Activated T-cell treated with anti-CD3 and anti-CD28 coated beads, Interleukin-2, amount 50 U/mL, for 24 hours (primary cell): ENCODE measurements at places on chromosomes 5 and 9.

DNA sequence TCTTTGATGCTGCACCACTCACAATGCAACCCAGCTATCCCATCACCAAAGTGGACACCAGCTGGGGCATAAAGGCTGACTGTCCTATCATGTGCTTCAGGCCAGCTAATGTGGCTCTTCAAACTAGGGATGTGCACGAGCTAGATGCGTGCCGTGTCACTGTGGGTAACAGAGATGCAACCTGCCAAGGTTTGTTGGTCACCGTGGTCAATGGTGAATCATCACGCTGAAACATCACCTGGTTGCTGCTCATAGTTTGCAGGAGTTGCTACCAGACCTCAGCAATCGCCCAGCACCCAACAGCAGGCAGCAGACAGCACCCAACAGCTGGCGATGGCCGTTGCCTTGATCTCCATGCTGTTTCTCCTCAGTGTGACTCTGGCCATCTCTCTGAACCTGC lies 2.1 kb upstream of the PCDHGA1 start:
- DNase-seq: no peak
- no peak overlapping the region for H3K27ac ChIP-seq
- peaks cover 6% of the 10 kb centered on the region for H3K4me1 ChIP-seq
- peaks cover 65% of the 10 kb centered on the region for H3K27me3 ChIP-seq
- no peak overlapping the region for H3K4me3 ChIP-seq

DNA sequence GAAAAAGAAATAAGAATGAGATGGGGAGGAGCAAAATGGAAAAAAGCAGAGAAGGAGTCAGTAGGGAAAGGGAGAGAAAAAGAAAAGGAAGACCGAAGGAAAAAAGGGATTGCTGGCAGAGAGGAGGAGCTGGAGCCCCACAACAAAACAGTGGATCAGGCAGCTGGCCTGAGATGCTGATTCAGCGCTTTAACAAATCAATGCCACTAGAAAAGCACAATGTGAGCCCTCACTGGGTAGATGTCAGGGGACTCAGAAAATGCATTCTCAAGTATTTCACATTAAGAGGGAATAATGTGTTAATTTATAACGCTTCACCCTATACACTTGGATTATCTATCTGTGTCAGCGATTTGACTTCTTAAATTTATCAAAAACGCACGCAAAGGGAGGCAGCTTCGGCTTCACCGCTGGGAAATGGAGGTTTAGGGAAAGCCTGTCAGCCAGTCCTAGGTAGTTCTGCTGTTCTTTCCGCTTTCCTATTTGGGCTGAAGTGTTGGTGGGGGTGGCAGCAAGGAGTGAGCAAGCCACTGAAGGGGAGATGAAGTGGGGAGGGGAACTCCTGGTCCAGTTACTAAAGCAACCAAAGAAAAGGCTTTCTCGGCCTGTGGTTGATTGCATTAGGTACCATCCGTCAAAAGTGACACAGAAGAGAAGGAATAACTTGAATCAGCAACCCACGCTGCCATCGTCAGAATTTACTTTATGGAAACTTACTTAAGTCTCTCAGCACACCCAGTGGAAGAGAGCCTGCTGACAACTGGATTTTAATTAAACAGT lies 161.6 kb downstream of the BNC2 start:
- no peak for DNase-seq
- H3K4me1 ChIP-seq: no peaks in the 10 kb centered on the region
- no peak overlapping the region for H3K4me3 ChIP-seq
- no peaks in the 10 kb centered on the region for H3K36me3 ChIP-seq

DNA sequence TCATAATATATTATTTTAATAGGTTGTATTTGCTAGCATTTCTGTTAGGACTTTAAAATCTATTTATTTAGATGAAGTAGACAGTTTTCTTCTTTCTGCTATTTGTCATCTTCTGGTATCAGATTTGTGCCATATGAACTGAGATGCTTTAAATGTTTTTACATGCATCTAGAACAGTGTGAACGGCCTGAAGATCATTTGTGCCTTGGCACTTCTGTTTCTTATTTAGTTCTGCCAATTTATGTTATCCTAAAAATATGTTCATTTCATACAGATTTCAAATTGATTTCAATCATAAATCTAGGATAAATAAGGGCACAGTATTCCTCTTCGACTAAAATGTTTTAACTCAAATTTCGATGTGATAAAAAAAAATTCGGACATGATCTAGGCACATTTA lies 16.1 kb downstream of the ZBTB34 start:
- peaks cover 34% of the 10 kb centered on the region for H3K4me1 ChIP-seq
- no peak for DNase-seq
- no peak overlapping the region for H3K27ac ChIP-seq
- peaks cover 31% of the 10 kb centered on the region for H3K36me3 ChIP-seq

DNA sequence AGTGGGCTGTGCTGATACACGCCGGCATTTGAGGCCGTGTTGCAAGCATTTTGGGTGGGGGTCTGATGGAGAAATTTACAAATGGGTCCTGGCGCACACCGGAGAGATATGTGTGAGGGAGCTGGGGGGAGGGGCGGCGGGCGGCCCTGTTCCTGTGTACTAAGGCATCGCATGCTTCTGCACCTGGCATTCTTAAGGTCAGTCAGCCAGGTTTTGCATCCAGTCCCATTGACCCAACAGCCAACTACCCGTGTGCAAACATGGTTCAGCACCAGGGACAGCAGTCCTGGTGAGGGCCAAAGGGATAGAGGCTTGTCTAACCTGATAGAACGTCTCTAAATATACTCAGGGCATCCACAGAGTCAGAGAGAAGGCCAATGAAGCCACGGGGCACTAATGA lies 839 bp downstream of the GABRG2 start:
- DNase-seq: no peak
- H3K4me1 ChIP-seq: no peaks in the 10 kb centered on the region
- H3K36me3 ChIP-seq: no peaks in the 10 kb centered on the region
- H3K27me3 ChIP-seq: peaks cover 3% of the 10 kb centered on the region

DNA sequence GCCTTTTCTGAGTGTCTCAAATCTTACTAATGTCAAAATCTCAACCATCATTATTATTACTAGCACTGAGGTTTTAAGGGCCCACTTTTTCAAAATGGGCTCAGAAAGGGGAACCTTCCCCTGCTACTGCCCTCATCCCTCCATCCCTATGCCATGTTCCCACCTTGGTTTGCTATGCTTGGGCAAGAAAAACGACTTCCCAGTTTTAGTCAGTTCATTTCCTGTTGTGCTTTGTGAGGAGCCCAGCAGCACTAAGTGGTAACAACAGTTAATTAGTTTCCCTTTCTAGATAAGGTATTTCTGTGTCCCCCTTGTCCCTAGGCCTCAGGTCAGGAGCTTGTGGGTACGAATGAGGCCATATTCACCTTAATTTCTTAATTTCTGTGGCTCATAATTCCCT lies 595.2 kb downstream of the RAB3C start:
- H3K4me1 ChIP-seq: peaks cover 12% of the 10 kb centered on the region
- DNase-seq: no peak
- no peaks in the 10 kb centered on the region for H3K36me3 ChIP-seq
- peaks cover 3% of the 10 kb centered on the region for H3K27me3 ChIP-seq
